ENCODE measurements at places on chromosomes 7 and 10.

DNA sequence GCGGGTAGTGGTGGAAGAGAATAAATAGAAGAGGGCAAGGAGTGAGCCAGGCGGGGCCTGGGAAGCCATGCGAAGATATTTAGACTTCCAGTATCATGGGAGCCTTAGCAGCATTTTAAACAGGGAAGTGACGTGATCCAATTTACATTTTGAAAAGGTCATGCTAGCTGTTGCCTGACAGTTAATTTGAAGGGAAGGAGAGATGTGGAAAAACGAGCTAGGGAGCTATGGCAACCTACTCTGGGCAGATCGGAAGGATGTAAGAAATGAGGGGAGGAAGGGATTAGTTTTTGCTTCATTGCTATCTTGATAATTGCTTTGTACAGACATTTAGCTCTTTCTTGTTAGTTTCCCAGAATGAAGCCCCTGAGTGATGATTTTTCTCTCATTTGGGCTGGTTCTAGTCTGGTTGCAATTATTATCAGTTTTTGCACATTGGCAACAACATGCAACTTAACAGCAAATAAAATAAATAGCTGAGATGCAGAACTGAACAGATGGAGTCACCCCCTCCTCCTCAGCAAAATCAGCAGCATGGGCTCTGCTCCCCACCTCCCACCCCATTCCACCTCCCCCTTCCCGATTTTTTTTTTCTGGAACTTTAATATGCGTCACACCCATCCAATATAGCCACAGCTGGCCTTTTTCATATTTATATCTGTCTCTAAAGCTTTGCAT, 13.0 kb upstream of the CALU start:
- DNase-seq = no peak

DNA sequence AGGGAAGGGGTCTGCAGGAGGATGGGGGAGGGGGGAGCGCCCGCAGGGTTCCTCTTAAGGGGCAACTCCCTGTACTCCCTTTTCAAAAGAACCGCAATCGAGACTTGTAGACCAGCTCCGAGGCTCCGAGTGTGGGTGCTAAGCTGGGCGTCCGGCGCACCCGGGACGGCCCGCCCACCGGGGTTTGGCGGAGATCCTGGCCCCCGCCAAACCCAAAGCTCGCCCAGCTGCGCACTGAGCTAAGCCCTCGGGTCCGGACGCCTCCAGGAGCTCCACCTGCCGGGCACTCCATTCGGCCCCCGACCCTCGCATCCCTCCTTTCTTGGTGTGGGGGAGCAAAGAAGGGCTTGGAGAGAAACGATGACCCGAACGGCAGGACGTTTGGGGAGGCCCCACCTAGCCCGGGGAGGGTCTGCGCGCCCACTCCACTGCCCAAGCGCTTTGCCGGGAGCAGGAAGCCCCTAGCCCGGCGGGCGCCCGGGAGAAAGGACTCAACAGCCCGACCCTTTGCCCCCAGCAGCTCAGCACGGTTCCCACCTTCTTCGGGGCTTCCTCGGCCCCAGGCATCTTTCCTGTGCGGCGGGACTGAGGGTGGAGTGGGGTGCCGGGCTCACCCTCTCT, 651 bp downstream of the AFAP1L2 start:
- DNase-seq = peak; percentile 15

GRCh38 chr7:70568674-70569334, 563.1 kb upstream of the GALNT17 start:
- no peak for DNase-seq

GRCh38 chr7:127396184-127396583, 3.7 kb upstream of the ZNF800 start:
- peak; percentile 44 for DNase-seq

- no peak for DNase-seq
Measured at GRCh38 chr7:129421717-129422250, 12.4 kb upstream of the STRIP2 start.

GRCh38 chr10:61825001-61825400, 76.5 kb upstream of the ARID5B start:
- DNase-seq = no peak

DNA sequence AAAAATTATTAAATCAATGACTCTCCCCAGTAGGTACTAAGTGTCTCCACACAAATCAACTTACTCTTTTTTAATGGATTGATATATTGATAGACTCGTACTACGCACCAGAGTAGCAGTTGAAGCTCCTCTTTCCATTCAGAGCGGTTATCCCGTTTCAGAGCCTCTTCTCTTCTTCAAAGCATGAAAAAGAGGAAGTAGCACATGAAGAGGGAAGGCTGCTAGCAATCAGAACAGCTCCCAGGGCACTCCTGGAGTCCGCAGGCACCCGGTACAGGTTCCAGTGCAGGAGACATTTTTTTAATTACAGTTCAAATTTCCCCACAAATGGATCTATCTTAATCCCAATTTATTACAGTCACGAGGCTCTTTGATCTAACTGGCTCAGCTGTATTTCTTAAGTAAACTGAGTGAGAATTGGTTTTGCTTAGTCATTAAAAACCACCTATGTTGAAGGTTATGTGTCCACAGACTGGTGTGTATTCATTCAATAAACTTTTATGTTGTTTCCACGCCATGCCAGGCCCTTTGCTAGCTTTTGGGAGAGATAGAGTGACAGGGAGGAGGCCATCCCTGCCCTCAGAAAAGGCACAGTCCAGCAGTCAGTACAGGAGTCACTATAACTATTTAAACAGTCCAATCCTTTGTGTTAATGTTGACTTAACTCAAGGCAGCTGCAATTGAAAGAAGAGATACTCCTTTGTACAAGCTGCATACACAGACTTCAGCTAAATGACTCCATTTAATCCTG, 32.1 kb upstream of the CALN1 start:
- DNase-seq = no peak

- DNase-seq = peak; percentile 74
Measured at GRCh38 chr7:28296571-28297483, 115.5 kb upstream of the CREB5 start.

DNA sequence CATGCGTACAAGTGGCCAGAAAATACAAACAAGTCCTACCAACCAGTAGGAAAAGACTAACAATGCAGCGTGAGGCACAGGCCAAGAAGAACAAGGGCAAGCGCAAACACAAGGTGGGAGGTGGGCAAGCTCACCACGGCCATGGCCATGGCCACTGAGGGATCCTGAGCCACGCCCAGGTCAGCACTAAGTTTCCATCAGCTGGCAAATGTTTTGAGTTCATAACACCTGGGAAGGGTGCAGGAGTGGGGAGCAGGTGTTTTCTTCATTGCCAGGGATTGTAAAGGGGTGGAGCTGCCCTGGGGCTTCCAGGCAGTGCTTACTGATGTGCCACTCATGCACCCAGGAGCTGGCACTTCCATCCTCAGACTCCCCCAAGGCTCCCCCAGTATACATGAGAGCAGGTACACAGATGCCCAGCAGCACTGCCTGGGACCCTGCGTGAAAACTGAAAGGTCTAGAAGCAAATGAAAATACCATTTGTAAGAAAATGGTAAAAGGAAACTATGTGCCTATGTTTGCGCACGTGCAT, 139.2 kb upstream of the RET start:
- no peak for DNase-seq
